ENCODE measurements at places on chromosomes 11 and 22.

- peak; percentile 36 for DNase-seq
Measured at GRCh38 chr11:44538375-44539054, 26.9 kb upstream of the CD82 start.

DNA sequence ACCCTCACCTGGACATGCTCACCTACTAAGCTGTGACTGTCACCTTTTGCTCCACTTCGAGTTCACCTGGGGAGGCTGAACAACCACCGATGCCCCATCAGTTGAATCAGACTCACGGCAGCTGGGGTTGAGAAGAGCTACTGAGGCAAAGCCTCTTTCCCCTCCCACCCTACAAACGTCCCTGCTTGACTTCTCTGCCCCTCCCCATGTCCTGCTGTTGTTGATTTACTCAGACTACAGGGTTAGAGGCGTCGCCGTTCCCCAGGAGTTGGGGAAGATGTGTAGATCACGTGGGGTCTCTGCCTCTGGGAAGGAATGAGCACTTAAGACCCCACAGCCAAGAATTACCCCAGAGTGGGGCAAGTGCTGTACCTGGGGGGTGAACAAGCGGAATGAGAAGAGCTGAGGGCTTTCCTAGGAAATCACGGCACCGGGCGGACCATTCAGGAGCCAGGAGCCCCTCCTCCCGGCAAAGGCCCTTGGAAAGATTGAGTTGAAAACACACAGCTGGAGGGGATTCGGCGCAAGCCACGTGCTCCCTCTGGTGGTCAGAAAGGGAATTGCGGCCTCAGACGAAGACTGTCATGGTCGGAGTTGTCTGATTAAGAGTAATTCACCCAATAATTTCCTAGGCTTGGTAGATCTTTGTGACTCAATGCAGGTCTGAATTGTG is 7.0 kb downstream of the FXYD2 start:
- DNase-seq: peak; percentile 28

DNA sequence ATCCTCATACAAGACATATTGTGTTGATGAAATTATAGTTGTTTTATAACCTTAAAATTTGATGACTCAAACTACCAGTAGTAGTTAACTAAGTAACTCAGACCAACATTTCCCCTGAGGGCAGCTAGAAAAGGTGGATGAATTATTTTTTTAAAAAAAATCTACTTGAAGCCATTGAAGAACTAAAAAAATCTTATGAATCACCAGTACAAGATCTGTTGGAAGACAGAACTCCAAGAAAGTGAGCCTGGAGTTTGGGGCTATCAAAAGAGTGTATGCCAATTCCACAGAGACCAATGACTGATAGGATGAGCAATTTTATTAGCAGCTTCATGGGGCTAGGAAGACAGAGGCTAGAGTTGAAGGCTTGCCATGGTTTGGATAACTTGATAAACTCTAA is 72.4 kb downstream of the CYP2R1 start:
- no peak for DNase-seq

- DNase-seq: no peak
Measured at GRCh38 chr22:29152045-29152953, 53.4 kb upstream of the EMID1 start.

- no peak for DNase-seq
Measured at GRCh38 chr11:13923182-13923581, 39.3 kb upstream of the SPON1 start.

GRCh38 chr11:3613998-3614741 is 27.6 kb downstream of the ART5 start:
- no peak for DNase-seq

GRCh38 chr11:111148953-111149352 is 96.6 kb upstream of the POU2AF2 start:
- DNase-seq: no peak

- no peak for DNase-seq
Measured at GRCh38 chr11:83865636-83866461, 579.7 kb upstream of the CCDC90B start.

GRCh38 chr22:27795696-27796517 is 5.6 kb downstream of the MN1 start:
- no peak for DNase-seq

DNA sequence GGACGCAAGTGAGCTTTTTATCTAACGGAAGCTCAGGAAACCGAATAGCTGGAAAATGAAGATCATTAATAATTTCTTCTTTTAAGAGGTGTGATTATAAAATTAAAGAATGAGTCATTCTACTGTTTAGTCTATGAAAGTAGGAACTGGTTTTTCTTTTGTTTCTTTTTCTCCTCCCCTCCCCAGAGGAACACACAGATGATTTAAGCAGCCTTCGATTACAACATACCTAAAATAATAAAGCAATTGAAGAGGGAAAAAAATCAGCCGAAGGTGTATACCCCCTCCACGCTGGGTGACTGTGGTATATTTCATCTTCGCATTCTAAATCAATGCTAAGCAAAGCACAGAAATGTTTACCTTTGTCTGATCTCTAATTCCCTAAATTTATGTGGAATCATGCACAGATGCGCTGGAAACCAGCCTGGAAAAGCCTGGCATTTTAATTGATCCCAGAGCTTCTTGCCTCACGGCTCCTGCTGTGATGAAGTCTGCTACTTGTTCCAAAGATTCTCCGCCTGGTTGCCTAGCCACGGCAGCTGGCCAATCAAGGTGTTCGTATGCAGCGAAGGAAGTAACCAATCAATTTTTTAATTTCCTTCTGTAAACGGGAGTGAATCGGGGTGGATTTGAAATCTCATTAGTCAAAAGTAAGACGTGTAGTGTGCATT is 133.9 kb downstream of the FANCF start:
- DNase-seq: peak; percentile 27
